Femur (tissue), 1 donor: ENCODE measurements at places on chromosomes 6 and 20.

GRCh38 chr6:69138893-69139494 is 503.9 kb downstream of the ADGRB3 start:
- DNase-seq, result no peak

- DNase-seq, result no peak
Measured at GRCh38 chr6:89928604-89929003, 34.3 kb downstream of the GJA10 start.

GRCh38 chr20:3669710-3670367 is 6.6 kb upstream of the GFRA4 start:
- DNase-seq, result no peak

- DNase-seq, result peak; percentile 50
Measured at GRCh38 chr6:21597801-21598673, 4.5 kb downstream of the SOX4 start.

GRCh38 chr6:141548966-141549365 is 583.8 kb upstream of the GJE1 start:
- no peak for DNase-seq

GRCh38 chr6:67698534-67698933 is 936.5 kb upstream of the ADGRB3 start:
- no peak for DNase-seq

- DNase-seq, result no peak
Measured at GRCh38 chr6:111808493-111808892, 64.8 kb downstream of the FYN start.

GRCh38 chr20:40427026-40427425 is 262.0 kb downstream of the MAFB start:
- DNase-seq, result no peak

GRCh38 chr20:48180618-48181017 is 395.3 kb upstream of the SULF2 start:
- DNase-seq, result no peak

GRCh38 chr6:38509713-38510112 is 130.0 kb downstream of the BTBD9 start:
- DNase-seq, result no peak

DNA sequence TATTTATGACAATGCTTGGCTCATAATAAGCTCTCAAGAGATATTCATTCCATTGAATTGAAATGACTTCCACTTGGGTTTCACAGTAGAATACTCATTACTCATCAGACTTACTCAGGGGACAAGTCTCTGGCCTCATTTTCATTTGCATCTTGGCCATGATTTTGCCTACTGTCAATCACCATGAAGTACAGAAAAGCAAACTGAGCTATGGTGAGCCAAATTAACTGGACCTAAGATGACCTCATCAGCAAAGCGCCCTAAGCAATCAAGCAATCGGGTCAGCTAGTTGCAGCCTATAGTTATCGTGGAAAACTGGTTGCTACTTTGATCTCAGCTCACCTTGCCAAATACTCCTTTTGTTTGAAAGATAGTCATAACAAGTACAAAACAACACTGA is 494.7 kb upstream of the SLC35B3 start:
- no peak for DNase-seq

DNA sequence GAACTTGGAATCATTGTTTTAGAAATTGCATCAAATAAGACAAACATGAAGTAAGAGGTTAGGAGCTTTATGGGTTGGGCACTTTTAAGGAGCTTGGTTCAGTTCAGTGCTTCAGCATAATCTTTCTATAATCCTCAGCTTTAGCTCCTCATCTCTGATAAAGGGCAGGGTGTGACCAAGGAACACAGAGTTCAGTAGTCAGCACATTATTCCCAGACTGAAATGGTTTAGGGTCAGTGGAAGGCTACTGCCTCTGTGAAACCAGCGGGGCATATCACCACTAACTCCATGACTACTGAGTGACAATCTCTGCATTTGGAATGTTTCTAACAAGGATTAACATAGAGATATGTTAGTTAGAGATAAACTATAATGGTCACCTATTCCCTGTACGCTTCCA is 36.9 kb downstream of the CRYBG1 start:
- DNase-seq, result no peak

- no peak for DNase-seq
Measured at GRCh38 chr6:105862936-105863607, 223.1 kb upstream of the PRDM1 start.

GRCh38 chr6:33191383-33192104 is 723 bp downstream of the COL11A2 start:
- DNase-seq, result peak; percentile 76

- DNase-seq, result peak; percentile 32
Measured at GRCh38 chr20:2103461-2104153, 2.0 kb downstream of the STK35 start.

- DNase-seq, result no peak
Measured at GRCh38 chr6:40809627-40810026, 222.5 kb upstream of the LRFN2 start.

GRCh38 chr6:84033523-84034451 is at the start of gene MRAP2:
MRAP2 (plus strand) TSS chr6:84033772; CDS start chr6:84055319, 21,547 bp downstream.
- peak; percentile 49 for DNase-seq

- no peak for DNase-seq
Measured at GRCh38 chr6:128367437-128367836, 153.0 kb downstream of the PTPRK start.

GRCh38 chr20:58224974-58225373 is 3.5 kb downstream of the ANKRD60 start:
- DNase-seq, result no peak

DNA sequence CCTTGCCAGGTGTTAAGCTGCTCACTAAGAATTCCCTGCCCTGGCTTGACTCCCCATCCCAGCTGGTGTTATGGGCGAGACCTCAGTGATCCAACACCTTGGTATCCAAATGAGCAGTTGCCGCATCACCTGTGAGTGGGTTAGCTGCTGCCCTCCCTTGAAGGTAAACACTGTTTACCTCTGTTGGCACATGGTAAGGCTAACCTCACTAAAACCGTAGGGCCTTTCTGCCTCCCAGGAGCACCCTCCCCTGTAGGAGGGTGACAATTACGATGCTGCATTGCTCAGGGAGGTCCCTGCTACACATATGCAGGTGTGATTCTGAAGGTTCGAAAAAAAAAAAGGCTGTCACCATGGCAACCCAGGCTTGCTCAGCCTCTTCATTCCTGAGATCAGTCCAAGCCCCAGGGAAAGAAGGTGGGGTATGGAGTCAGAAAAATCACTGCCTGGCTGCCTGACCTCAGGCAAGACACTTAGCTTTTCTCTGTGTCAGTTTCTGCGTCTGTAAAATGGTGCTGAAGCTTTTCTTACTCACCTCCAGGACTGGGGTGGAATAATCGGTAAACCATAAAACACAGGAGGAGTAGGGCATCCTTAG is 19.5 kb downstream of the PNPLA1 start:
- no peak for DNase-seq

DNA sequence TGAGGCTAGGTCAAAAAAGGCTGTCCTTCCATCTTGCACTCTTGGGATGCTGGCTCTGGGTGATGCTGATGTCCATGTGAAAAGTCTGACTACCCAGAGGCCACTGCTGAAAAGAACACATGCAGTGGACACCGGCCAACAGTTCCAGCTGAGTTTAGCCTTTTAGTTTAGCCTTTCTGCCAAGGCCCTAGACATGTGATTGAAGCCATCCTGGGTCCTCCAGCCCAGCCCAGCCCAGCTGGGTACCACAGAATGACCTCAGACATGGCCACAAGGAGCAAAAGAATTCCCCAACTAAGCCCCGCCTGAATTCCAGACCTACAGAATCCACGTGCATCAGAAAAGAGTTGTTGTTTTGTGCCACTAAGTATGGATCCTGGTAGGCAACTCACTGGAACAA is 17.4 kb downstream of the PIGT start:
- peak; percentile 49 for DNase-seq

DNA sequence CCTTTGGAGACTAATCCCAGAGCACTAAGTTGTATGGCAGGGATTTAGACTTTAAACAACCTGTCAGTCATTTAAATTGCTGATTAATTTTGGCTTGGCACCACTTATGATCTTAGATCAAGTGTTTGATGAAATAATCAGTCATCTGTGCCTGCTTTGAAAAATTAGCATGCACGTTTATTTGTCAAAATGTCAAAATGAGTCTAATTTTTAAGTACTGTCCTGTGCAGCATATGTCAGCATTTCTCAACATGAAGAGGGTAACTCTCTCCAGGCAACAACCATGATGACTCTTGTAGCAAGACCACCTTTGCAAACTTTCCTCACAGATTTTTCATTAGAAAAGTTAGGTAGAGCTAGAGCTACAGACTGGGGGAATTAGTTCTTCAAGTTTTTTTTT is 155.7 kb upstream of the GJE1 start:
- DNase-seq, result no peak

DNA sequence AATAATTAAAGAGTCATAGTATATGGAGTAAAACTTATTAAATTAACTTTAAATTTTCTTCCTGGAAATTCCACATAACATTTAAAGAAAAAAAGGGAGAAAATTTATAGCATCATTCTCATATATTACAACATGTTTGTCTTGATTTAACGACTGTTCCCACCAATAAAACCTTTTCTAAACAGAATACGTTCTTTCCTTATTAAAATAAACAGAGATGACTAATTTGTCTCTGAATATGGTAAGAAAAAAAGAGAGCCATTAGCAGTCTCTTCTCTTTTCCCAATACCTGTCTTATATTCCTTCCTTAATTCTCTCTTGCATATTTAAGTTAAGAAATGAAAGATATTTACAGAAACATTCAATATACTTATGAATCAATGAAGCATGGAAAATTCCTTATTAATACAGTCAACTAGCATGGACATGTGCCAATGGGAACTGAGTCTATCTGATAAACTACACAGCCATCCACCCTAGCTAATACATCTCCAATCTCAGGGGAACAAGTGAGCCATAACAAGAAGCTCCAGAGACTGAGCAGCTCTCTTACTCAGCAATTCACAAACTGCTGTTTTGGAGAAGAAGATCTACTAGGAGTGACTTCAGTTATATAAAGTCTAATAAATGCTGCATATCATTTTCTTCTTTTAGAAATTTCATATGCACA is 347.1 kb upstream of the MANEA start:
- no peak for DNase-seq

GRCh38 chr6:143125455-143125854 is 64.8 kb downstream of the AIG1 start:
- DNase-seq, result no peak

DNA sequence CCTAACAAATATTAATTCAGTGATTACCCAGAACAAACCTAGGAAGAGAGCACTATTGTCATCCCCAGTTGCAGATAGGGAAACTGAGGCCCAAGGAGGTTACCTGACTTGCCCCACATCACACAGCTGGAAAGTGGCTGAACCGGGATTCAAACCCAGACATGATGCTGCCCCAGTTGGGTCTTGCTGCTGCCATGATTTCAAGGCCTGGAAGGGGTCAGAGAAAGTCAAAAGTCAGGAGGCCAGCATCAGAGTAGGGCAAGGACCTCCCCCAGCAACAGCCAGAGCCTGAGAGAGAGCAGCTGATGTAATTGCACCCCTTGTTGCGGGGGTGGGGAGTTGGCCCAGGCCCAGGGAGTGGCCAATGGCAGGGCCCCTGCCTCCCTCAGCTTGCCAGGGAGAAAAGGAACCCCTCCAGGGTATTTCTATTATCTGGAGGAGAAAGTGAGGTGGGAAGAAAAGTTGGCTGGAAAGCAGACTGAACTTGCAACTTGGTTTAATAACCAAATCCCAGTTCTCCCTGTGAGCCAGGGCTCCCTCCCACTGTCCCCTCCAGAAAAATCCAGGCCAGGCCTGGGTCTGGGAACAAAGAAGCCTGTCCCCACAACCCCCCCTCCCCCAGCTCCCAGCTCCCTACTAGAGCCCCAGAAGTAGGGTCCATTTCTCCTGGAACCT is 83.6 kb downstream of the MRPL14 start:
- peak; percentile 69 for DNase-seq

GRCh38 chr6:163529605-163530004 is 115.1 kb downstream of the QKI start:
- DNase-seq, result no peak

DNA sequence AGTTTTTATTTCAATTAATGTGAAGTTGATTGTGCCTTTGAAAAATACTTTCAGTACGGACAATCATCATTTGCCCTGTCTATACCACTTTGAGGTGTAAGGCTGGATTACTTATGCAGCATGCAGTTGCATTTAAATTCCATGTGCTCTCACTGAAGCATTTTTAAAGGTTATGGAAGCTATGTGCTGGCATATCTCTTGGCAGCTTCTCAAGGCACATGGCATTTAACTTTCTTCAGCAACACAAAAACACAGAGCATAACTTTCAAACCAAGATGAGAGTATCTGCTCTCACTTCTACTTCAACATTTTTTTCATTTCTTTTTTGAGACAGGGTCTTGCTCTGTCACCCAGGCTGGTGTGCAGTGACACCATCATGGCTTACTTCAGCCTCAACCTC is 360.6 kb upstream of the RUNX2 start:
- no peak for DNase-seq

- no peak for DNase-seq
Measured at GRCh38 chr6:166969390-166970002, 13.1 kb upstream of the RNASET2 start.

GRCh38 chr6:146389740-146390139 is 153.9 kb upstream of the RAB32 start:
- no peak for DNase-seq

DNA sequence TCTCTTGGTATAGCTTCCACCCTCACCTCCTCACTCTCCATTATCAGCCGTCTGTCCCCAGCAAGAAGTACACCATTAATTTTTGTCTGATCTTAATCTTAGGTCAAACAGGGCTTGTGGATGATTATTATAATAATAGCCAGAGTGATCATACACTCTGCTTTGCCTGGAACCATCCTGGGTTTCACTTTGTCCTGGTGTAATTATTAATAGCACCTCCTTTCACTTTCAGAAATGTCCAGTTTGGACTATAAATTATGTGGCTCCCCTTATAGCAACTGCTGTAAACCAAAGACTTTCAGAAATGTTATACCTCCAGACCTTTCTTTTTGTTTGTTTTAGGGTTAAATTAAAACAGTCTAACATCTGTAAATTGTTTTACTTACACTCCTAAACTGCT is 951 bp upstream of the TRIM31 start:
- DNase-seq, result no peak

- DNase-seq, result peak; percentile 80
Measured at GRCh38 chr20:58870293-58871014, 17.9 kb downstream of the GNAS start.

DNA sequence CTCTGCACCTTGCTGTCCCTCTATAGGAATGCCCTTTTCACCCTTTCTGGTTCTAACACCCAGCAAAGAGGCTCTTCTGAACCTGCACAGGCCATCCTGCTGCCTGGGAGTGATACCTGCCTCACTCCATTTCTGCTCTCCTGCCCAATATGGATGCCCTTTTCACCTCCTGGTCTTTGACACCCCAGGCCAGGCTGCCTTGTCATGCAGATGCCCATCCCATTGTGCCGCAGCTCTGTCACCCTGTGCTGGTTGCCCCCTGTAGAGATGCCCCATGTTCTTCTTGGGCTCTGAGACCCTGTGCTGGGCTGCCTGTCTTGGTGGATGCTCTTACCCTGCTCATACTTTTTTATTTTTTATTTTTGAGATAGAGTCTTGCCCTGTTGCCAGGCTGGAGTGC is 95.3 kb downstream of the CDKAL1 start:
- no peak for DNase-seq
